ENCODE measurements at places on chromosomes 2 and 18. TPM values are rescaled to one million over a fixed set of nuclear protein-coding genes. Genes with fewer than 3 reads are reported as not detected.

PSMA8 gene
- not detected for polyA plus RNA-seq

MAPK4 gene
- polyA plus RNA-seq, result 0.01 TPM

NOTO gene
- polyA plus RNA-seq, result 0.04 TPM

PRSS56 gene
- 0.07 TPM for polyA plus RNA-seq

GREB1 gene
- 1.1 TPM for polyA plus RNA-seq

MEX3C gene
- polyA plus RNA-seq, result 18.5 TPM

POLR1B gene
- polyA plus RNA-seq, result 18.9 TPM

SLC66A3 gene
- 25.9 TPM for polyA plus RNA-seq

TPO gene
- polyA plus RNA-seq, result not detected

ZSWIM2 gene
- polyA plus RNA-seq, result not detected

GPR45 gene
- not detected for polyA plus RNA-seq

MSGN1 gene
- not detected for polyA plus RNA-seq

SCN2A gene
- 0.03 TPM for polyA plus RNA-seq

GKN2 gene
- 3.3 TPM for polyA plus RNA-seq

SLC9A4 gene
- not detected for polyA plus RNA-seq

SCYGR4 gene
- polyA plus RNA-seq, result not detected

DNA sequence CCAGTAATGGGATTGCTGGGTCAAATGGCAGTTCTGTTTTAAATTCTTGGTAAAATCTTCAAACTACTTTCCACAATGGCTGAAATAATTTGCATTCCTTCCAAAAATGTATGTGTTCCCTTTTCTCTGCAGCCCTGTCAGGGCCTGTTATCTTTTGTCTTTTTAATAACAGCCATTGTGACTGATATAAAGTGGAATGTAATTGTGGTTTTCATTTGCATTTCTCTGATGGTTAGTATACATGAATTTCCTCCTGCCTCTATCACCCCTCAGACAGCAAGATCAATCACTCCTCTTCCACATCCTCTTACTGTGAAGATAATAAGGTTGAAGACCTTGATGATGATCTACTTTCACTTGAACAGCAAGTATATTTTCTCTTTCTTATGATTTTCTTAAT lies 304.8 kb upstream of the FSIP2 start:
- no peak for DNase-seq

GRCh38 chr2:15772681-15773080 lies 167.7 kb upstream of the MYCN start:
- no peak for DNase-seq

- DNase-seq, result no peak
These were observed 49.3 kb downstream of the USP34 start for GRCh38 chr2:61421611-61422010.

DNA sequence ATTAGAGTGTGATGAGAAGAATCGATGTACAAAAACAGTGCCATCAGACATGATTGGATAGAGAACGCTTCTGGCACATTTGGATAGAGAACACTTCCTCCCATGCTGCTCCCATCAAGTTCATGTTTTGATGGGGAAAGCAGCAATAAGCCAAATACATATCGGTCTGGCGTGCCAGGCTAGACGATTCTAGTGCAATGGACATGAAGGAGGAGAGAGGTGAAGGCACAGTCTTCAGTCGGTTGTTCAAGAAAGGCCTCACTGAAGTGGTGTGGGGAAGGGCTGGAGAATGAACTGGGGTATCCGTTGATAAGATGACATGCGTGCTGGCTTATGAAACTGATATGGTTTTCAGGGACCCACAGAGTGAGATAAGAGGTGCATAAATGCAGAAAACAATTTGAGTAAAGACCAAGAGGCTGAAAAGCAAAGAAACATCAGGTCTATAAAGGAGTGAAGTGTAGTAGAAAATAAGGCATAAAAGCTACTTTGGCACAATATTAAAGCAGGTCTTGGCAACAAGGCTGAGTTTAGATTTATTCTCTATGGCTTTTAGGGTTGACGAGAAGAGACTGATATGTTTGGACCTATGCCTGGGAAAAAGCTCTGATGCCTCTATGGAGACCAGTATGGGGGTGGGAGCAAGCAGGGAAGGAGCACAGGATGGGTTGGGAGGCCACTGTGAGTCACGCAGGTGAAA lies 117.6 kb upstream of the PIEZO2 start:
- no peak for DNase-seq

GRCh38 chr2:85933753-85934594 lies 45.2 kb upstream of the ST3GAL5 start:
- DNase-seq, result no peak

- no peak for DNase-seq
These were observed 485.3 kb downstream of the TGIF1 start for GRCh38 chr18:3935305-3935704.

- no peak for DNase-seq
These were observed 274.8 kb upstream of the NCKAP5 start for GRCh38 chr2:133843091-133843490.

- DNase-seq, result no peak
These were observed 249.5 kb upstream of the KLHL14 start for GRCh38 chr18:33022370-33022769.

GRCh38 chr2:3354986-3355385 lies 22.6 kb downstream of the EIPR1 start:
- no peak for DNase-seq

GRCh38 chr2:208320686-208321085 lies 54.6 kb downstream of the PIKFYVE start:
- DNase-seq, result no peak

GRCh38 chr2:86360776-86361175 lies 23.4 kb upstream of the REEP1 start:
- DNase-seq, result no peak

DNA sequence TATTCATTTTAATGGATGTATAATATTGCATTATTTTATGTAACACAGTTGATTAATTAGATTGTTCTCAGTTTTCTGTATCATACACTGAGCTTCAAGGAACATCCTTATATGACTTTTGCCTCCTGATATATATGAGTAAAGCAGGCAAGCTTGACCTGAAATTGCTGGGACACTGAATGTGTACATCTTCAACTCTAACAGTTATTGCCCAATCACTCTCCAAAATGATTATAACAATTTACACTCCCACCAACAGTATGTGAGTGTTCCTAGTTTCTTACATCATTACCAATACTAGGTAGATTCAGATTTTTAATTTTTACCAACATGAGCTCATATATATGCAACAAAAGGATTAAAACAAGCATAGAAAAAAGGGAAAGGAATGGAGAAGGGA lies 379.4 kb downstream of the SETBP1 start:
- no peak for DNase-seq

GRCh38 chr2:28643911-28644334 lies 107.7 kb upstream of the PPP1CB start:
- DNase-seq, result no peak

GRCh38 chr2:104438481-104438880 lies 415.4 kb upstream of the POU3F3 start:
- no peak for DNase-seq

DNA sequence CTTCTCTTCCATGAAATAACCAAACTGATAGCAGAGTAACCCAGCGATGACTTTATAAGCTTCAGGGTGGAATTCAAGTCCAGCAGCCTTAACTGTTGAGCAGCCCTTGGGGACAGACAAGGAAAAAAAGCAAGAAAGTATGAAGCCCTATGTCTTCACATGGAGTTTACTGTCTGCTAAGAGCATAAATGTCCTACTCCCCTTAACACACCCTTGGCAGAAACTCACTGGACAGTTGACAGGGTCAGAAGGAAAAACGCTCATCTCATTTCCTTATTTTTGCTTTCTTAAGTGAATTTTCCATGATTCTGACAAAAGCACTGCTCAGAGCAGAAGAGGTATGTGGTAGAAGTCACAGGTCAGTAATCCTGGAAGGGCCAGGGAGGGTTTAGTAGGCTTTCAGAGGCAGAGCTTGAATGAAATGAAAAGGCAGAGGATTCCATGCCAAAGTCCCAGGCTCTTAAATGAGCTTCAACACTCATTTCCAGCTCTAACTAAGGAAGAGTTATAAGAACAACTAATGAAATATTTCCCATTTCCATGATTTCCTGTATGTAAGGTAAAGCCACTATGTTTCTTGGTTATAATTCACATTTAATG lies 683.3 kb upstream of the KLHL29 start:
- DNase-seq, result no peak

DNA sequence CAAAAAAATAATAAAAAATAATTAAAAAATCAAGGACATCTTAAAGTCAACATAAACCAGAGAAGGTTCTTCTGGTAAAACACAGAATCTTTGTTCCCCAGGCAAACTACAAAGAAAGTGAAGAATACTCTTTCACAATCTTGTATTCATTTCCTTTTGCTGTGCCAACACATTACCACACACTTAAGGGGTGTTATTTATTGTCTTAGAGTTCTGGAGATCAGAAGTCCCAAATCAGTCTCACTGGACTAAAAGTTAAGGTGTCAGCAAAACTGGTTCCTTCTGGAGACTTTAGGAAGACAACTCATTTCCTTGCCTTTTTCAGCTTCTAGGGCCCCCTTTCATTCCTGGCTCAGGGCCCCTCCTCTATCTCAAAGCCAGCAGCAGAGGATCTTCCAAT lies 12.2 kb upstream of the CAB39 start:
- no peak for DNase-seq

- no peak for DNase-seq
These were observed 6.3 kb upstream of the PLEKHM3 start for GRCh38 chr2:208031608-208032019.

- DNase-seq, result no peak
These were observed 92.1 kb downstream of the PTGR3 start for GRCh38 chr18:75116809-75117208.

- DNase-seq, result no peak
These were observed 119.6 kb upstream of the ITGA6 start for GRCh38 chr2:172307800-172308199.

GRCh38 chr2:136718273-136718672 lies 47.1 kb upstream of the THSD7B start:
- no peak for DNase-seq

- DNase-seq, result no peak
These were observed 215.6 kb downstream of the HDAC4 start for GRCh38 chr2:239184968-239185903.

DNA sequence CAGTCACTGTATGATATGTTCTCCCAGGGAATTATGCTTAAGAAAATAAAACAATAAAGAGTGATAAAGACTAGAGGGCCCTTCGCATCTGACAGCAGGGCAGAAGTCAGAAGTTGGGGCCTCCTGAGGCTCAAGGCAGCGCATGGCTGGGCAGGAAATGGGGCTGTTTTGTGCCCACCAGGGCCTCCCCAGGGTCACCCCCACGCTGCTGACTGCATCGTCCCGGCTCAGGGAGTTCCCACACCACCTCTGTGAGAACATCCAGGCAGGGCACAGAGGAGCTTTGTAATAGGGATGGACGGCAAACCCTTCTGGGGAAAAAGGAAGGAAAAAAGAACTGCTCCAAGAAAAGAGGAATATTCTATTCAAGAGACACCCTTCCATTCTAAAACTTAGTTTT lies 41.2 kb downstream of the PAX3 start:
- no peak for DNase-seq

- no peak for DNase-seq
These were observed 641 bp downstream of the MAPRE3 start for GRCh38 chr2:26970928-26971627.

GRCh38 chr2:234406085-234406484 lies 90.8 kb downstream of the ARL4C start:
- DNase-seq, result peak; percentile 68

DNA sequence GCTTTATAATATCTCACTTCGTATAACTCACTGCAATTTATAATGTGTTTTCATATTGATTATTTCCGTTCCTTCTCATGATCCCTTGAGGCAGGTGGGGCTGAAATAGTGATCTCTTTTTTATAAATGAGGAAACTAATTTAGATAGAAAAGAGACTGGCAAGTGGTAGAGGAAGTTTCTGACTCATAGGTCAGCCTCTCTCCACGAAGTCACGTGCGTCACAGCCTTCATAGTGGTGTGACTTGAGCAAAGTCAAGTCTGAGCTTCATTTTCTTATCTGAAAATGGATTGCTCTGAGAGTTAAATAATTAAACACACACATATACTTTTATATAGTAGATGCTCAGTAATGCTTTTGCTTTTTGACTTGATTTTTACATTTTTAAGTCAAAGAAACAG lies 19.9 kb downstream of the ABCG5 start:
- DNase-seq, result no peak

DNA sequence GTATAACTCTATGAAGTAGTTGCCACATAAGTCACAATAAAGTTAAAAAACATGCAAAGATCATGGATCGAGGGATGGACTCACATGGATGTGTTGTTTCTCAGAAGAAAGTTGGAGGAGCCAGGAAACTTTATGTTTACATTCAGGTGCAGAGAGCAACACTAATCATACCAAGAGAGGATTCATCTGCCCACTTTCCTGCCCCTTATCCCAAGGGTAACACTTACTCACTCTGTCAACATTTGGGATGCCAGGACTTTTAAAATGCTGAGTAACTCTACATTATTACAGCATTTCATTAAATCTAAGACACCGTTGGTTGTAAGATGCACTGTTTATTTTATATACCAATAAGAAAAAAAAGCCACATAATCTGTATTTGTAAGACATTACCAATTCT lies 170.4 kb downstream of the KCNE4 start:
- DNase-seq, result peak; percentile 57

GRCh38 chr2:43194121-43194869 lies 32.1 kb downstream of the ZFP36L2 start:
- DNase-seq, result peak; percentile 89

GRCh38 chr2:45648636-45649035 lies 2.8 kb upstream of the PRKCE start:
- no peak for DNase-seq

- DNase-seq, result no peak
These were observed 405 bp downstream of the PPP3R1 start for GRCh38 chr2:68251855-68252399.

GRCh38 chr2:138267902-138268254 lies 233.7 kb upstream of the SPOPL start:
- DNase-seq, result no peak

DNA sequence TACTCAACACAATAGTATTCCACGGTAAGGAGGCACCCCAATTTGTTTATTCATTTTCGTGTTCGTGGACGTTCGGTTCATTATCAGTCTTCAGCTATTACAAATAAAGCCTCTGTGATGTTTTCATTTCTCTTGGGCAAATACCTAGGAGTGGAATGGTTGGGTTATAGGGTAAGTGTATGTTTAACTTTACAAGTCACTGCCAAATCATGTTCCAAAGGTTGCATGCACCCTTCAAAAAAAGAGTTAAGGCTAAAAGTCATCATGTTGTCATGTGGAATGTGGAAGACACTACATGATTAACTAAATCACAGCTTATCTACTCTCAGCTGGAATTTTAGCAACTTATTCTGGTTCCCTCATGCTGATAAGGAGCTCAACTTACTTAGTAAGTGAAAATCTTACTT lies 15.8 kb downstream of the INO80C start:
- DNase-seq, result peak; percentile 65

- no peak for DNase-seq
These were observed 55.5 kb upstream of the RNF152 start for GRCh38 chr18:61948281-61948741.

GRCh38 chr18:13800505-13801259 lies 23.3 kb upstream of the MC5R start:
- DNase-seq, result peak; percentile 58
